ENCODE measurements at places on chromosomes 5 and 9.

- no peak for DNase-seq
These were observed 77.4 kb upstream of the LHFPL2 start for GRCh38 chr5:78726003-78726402.

- DNase-seq: no peak
These were observed 768 bp downstream of the YTHDC2 start for GRCh38 chr5:113514289-113514635.

DNA sequence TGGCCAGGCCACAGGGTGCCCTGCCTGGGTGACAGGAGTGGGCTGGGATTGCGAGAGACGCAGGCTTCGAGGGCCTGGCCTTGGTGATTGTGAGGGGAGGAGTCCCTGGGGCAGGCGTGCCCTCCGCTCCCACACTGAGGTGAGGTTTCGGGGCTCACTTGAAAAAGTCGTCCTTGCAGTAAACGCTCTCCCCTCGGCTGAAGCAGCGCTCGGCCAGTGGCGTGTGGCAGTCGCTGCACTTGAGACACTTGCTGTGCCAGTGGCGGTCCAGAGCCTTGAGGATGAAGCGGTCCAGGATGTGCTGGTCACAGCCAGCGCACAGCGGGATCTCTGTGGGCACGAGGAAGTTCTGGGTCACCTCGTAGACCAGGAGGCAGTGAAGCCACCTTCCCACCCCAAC is 4.5 kb downstream of the LHX3 start:
- no peak for DNase-seq

- DNase-seq: no peak
These were observed 92.0 kb downstream of the DCP2 start for GRCh38 chr5:113068559-113068958.

GRCh38 chr5:106167766-106168165 is 1503.0 kb downstream of the EFNA5 start:
- no peak for DNase-seq

DNA sequence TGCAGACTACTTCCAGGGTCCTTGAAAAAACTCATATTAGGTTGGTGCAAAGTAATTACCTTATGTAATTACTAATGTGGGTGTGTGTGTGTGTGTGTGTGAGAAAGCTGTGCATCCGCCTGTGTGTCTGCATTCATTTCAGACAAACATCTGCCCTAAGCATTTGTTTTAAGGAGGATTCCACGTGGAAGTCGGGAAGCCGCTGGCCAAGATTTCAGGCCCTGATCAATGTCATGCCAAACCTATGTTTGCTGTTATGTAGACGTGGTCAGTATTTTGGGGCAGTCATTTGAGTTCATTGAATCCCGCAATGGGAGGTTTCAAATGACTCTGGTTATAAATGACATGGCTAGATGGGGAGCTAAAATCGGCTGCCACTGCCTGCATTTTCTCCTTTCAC is 33.6 kb upstream of the BASP1 start:
- no peak for DNase-seq

DNA sequence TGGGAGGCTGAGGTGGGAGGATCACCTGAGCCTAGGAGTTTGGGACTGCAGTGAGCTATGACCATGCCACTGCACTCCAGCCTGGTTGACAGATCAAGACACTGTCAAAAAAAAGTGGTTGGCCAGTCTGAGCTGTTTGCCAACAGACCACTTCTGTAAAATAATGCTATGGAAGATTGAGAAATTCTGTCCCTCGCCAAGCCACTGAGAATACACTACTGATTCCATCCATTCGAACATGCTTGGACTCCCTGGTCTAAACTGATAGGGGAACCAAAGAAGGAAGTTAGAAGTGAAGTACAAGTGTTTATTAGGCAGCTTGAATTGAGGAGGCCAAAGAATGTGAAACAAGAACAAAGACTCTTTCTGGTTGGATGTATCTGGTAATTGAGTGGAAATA is 27.2 kb downstream of the ENC1 start:
- DNase-seq: no peak

GRCh38 chr5:170132269-170132975 is 26.7 kb downstream of the FOXI1 start:
- DNase-seq: peak; percentile 83

DNA sequence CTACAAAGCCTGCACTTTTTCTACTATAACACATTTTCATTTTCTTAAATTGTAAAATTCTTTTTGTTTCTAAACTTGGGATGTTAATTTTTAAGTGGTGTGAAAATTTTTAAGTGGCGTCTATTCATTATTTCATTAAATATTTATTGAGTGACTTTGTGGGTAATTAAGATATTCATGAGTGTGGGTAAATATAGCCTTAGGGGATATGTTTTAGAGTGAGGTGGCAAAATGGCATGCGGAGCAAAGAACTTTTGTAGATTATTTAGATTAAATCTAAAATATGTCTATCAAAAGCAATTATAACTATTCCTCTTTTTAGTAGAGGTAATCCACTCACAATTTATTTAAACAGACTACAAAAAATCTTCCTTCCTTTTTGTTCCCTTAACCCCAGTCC is 188.4 kb downstream of the PCSK1 start:
- DNase-seq: peak; percentile 62

DNA sequence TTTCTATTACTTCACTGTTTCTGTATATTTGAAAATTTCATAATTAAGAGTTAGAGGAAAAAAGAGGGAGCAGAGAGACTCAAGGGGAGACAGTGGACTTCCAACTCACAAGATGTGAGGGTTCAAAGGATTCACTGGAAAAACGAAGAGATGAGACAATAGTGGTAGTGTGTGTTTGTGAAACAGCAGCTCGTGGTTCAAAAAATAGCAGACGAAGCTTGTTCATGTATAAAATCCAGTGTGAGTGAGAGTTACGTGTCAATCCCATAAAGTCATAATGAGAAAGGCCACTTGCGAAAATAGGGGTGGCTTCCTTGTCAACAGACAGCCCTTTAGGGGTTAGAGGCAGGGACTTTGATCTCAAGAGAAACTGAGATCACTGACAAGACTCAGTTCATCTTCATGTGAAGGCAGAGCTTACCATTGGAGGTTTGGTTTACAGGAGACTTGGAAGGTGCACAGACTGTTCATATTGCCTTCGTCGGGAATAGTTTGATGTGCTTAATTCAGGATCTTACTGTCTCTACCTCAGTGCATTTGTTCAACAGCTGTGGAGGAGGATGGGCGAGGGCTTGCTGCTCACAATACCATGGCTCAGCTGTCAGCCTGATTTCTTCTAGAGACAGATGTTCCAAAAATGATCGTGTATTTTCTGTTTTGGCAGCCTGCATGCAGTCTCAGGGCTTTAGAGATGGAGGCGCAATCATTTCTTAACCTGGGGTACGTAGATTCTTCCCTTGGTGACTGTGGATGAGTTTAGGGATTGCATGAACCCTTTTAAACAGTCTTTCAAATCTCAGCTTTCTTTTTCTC is 105.7 kb upstream of the KLF9 start:
- DNase-seq: no peak

- DNase-seq: no peak
These were observed 3.4 kb upstream of the COL15A1 start for GRCh38 chr9:98940276-98940675.

DNA sequence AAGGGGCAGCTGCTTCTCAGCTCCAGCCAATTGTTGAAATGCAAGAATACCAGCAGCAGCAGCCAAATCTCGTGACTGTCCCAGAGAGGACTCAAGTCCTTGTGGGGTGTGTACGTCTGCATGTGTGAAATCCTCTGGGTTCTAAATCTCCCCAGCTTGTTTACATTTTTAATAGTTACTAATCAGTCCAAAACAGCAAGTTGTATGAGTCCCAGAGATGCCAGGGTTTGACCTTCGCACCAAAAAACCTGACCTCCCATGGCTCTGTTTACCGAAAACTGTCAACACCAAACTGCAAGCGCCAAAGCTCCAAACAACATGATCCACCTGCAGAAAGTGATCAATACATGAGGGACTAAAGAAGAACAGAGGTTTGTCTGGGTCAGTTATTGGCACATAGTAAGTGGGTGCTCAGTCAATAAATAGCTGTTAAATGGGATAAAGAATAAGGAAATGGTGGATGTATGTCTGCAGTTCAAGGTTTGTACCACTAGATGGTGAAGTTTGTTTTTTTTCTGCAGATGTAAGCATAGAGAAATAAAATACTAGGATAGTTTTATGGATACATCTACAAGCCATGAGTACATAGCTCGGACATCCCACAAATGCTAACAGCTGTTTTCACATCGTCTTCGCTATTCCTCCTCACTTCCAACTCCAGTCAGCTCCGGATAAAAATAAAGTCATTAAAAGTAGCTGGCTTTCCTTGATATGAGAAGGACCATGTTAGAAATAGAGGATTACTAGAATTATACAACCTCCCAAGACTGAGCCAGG is 85.3 kb upstream of the ADRB2 start:
- DNase-seq: peak; percentile 75

DNA sequence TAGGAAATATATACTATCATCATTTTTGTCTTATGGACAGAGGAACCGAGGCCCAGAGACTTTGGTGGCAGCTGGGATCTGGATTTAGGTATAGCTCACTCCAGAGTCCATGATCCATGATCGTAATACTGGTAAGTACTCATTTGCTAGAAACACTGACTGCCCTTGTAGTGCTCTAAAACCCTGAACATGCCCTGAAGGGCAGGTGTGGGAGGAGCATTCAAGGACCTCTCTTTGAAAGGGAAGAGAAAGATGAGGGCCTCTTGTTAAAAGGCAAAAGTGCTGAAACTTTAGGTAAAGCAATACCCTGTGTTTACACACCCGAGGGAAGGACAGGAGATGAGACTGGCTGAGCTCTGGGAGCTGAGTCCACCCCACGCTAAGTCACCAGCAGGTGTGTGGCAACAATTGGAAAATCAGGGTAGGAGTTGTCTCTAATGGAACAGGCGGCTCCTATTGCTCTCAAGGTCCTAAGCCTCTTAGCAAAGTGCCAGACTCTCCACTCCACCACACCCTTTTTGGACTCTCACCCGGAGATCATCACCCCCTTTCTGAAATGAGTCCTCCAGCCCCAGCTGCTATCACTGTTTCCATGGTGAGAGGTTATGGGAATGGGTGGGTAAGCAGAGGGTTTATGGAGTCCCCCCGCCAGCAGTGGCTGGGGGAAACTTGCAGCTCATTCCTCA is 34.8 kb downstream of the TRPC7 start:
- no peak for DNase-seq

- no peak for DNase-seq
These were observed 930 bp downstream of the SARDH start for GRCh38 chr9:133737071-133737773.

- peak; percentile 87 for DNase-seq
These were observed 42.7 kb upstream of the LIFR start for GRCh38 chr5:38598994-38599617.

DNA sequence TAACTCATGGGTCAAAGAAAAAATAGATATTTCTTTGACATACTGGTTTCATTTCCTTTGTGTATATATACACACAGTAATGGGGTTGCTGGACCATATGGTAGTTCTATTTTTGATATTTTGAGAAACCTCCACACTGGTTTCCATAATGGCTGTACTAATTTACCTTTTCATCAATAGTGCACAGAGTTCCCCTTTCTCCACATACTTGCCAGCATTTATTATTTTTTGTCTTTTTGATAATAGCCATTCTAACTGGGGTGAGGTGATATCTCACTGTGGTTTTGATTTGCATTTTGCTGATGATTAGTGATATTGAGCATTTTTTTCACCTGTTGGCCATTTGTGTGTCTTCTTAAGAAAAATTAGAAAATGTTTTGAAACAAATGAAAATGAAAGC is 78.4 kb upstream of the CKMT2 start:
- no peak for DNase-seq

DNA sequence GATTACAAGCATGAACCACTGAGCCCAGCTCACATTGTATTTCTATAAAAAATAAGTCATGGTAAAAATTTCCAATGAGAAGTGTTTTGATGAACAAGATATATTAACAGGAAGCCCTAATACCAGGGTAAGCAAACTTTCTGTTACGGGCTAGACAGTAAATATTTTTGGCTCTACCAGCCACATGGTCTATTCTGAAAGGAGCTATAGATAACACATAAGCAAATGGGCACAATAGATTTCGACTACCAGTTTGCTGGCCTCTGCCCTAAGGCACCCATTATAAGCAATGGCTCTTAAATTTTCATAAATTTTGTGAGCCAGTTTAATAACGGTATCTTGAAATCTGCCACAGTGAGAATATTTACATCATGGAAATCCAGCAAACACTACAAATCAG is 8.1 kb downstream of the UBQLN1 start:
- DNase-seq: no peak

GRCh38 chr9:124869986-124870560 is 8.1 kb downstream of the ARPC5L start:
- peak; percentile 51 for DNase-seq

GRCh38 chr5:1663186-1663585 is 136.5 kb downstream of the MRPL36 start:
- no peak for DNase-seq

Measured in EL (cell line).